Vagina (tissue), 2 donors: ENCODE measurements at places on chromosomes 1 and 21. TPM values are rescaled to one million over a fixed set of nuclear protein-coding genes. Genes with fewer than 3 reads are reported as not detected.

The B4GALT3 gene
- total RNA-seq, result 16.2 TPM

DNA sequence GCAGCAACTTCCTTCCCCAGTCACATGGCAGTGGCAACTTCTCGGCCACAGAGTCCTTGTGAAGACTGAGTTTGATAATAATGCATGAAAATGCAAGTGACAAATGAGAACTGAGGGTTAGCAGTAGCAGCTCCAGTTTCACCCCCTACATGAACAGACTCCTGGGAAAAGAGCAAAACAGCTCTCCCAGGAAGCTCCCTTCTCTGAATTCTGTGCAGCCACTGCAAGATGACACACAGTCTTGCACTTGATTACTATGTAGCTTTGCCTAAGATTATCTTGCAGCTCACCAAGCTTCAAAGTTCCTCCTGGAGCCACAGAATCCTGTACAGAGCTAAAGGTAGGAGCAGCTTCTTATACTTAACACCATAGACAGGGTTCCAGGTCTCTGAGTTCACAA lies 4.7 kb downstream of the PGBD5 start:
- peak overlapping the region; percentile 33 for H3K27ac ChIP-seq
- H3K4me3 ChIP-seq, result no peak overlapping the region
- peak; percentile 12 for DNase-seq
- no peaks in the 10 kb centered on the region for H3K36me3 ChIP-seq
- H3K27me3 ChIP-seq, result no peaks in the 10 kb centered on the region
- H3K4me1 ChIP-seq, result peaks cover 25% of the 10 kb centered on the region

DNA sequence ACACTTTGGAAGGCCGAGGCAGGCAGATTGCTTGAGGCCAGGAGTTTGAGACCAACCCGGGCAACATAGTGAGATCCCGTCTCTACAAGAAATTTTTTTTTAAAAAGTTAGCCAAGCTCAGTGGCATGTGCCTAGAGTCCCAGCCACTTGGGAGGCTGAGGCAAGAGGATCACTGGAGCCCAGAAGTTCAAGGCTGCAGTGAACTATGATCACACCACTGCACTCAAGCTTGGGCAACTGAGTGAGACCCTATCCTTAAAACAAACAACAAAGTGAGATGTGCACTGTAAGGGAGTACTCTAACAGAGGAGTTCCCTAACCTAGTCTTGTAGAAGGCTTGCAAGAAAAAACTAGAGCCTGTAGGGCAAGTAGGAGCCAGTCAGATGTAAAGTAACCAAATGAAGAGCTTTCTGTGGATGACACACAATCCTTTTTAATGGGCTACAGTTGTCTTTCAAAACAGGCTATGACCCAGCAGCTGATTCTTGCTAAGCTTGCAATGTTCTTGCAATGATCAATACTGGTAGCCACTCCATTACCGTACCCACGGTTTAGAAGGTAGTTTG lies 38.0 kb upstream of the SRP9 start:
- H3K4me3 ChIP-seq, result no peak overlapping the region
- DNase-seq, result no peak
- H3K4me1 ChIP-seq, result peaks cover 33% of the 10 kb centered on the region
- H3K27ac ChIP-seq, result no peak overlapping the region

- no peaks in the 10 kb centered on the region for H3K36me3 ChIP-seq
- H3K4me3 ChIP-seq, result no peak overlapping the region
- no peaks in the 10 kb centered on the region for H3K27me3 ChIP-seq
- DNase-seq, result no peak
- no peak overlapping the region for H3K27ac ChIP-seq
Observed at GRCh38 chr21:32558106-32558505, 27.2 kb downstream of the TCP10L start.

DNA sequence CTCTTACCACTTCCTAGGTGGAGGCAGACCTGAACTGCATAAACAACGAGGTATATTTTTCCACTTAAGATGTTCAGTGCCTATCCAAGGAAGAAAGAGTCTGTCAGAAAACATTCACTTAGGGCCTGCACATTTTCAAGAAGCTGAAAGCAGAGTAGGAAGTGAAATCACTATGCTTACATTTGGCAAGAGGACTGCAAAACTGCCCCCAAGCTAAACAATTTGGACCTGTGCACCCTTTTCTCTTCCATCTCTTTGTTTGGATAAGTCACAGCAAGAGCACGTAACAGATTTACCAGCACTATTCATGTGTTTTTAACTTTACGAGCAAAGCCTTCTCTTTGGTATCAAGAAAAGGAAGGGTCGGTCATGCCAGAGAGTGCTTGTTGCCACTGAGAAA lies 13.2 kb upstream of the BEND5 start:
- H3K27ac ChIP-seq, result no peak overlapping the region
- H3K27me3 ChIP-seq, result no peaks in the 10 kb centered on the region
- H3K4me3 ChIP-seq, result no peak overlapping the region
- no peaks in the 10 kb centered on the region for H3K36me3 ChIP-seq

The RGS7 gene
- total RNA-seq, result not detected

GRCh38 chr21:45228656-45229240 lies 58.9 kb downstream of the POFUT2 start:
- H3K4me1 ChIP-seq, result peaks cover 13% of the 10 kb centered on the region
- H3K27me3 ChIP-seq, result no peaks in the 10 kb centered on the region
- no peaks in the 10 kb centered on the region for H3K36me3 ChIP-seq
- H3K4me3 ChIP-seq, result no peak overlapping the region

DNA sequence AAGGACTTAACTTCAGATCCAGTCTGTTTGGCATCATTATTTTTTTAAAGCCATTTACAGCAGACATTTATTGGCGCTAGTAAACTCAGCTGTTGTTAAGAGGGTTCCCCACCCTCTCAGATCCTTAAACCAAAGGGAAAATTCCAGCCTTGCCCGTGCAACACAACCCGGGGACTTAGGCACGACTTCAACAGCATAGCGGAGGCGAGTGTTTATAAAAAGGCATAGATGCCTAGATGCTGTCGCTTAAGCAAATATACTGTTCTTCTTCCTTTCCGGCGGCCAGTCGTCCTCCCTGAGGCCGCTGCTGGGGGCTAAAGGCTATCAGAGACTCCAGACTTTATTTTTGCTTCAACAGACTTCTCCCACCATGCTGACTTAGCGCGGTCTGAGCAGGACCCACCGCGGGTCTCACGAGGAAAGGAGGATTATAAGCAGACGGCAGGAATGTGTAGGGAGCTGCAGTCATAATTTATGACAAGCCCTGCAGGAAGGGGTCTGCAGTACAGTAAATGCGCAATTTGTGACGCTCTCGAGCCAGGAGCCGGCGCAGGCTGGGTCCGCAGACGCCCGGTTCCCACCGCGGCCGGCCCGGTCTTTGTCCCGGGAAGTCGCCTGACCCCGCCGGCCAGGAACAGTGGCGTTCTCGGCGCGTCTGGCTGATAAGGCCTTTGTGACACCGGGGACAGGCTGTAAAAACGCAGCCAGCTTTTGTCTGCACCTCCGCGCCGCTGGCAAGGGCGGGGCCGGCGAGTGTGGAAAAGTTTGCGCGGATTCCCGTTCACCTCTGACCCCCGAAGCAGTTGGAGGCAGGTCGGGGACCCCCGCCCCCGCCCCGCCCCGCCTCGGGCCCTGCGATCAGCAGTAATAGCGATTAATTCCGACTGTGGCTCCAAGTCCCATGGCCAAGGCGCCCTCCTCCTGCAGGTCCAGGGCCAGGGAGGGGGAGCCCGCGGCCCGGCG lies 61.2 kb upstream of the ARHGEF16 start:
- no peak overlapping the region for H3K27ac ChIP-seq
- H3K36me3 ChIP-seq, result no peaks in the 10 kb centered on the region

DNA sequence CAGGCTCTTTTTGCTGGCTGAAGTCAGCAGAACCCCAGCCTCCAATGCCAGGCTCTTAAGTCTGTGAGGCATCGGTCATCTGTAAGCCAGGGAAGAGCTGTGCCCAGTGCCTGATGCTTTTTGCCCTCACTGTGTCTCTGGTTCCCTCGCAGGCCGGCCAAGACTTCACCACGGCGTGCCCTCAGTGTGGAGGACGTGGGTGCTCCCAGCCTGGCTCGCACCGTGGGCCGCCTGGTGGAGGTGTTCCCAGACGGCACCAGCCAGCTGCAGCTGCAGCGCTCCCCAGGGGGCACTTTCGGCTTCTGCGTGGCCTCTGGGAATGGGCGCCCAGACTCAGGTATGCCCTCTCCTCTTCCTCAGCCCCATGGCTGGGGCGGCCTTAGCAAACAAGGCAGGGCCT lies 32.5 kb downstream of the KIAA1614 start:
- no peak overlapping the region for H3K27ac ChIP-seq
- no peaks in the 10 kb centered on the region for H3K36me3 ChIP-seq
- no peak overlapping the region for H3K4me3 ChIP-seq

The S100A8 gene
- 1,155 TPM for total RNA-seq

- H3K4me1 ChIP-seq, result peaks cover 62% of the 10 kb centered on the region
- no peak overlapping the region for H3K4me3 ChIP-seq
- H3K27ac ChIP-seq, result no peak overlapping the region
- H3K36me3 ChIP-seq, result no peaks in the 10 kb centered on the region
Observed at GRCh38 chr1:181101581-181102226, 13.2 kb downstream of the IER5 start.

DNA sequence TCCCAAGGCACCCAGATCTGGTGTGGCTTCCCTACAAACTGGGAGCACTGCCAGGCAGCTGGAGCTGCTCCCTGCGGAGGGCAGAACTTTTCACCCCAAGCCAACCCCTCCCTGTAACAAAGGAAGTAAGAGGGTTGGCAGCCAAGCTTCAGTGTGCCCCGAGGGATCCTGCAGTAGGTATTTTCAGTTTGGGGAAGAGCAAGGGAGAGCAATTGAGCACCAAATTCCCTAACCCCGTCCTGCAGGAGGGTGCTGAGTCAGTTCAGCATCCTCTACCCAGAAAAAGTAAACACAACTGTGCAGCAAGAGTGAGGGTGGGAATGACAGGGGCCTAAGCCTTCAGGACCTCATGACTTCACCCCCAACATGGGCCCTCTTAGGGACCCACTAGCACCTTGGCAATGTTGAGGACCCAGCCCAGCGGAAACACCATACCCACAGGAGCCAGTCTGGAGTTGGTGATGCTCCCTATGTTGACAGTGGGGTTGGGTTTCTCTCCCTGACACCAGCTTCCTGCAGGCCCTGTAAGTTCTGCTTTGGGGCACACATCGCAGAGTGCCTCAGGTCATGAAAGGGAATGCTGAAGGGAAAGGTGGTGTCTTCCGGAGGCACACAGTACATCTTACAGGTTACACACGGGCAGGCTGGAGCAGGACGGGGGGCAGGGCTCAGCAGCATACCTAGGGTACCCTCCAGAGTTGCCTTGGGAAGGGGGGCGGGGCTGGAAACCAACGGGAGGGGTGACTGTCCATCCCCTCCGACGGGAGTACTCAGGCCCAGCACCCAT lies 14.8 kb downstream of the SH3BP5L start:
- peaks cover 18% of the 10 kb centered on the region for H3K4me1 ChIP-seq
- no peak overlapping the region for H3K4me3 ChIP-seq
- H3K27ac ChIP-seq, result no peak overlapping the region
- H3K36me3 ChIP-seq, result peaks cover 36% of the 10 kb centered on the region
- H3K27me3 ChIP-seq, result no peaks in the 10 kb centered on the region
- DNase-seq, result peak; percentile 90

- H3K36me3 ChIP-seq, result no peaks in the 10 kb centered on the region
- H3K27me3 ChIP-seq, result no peaks in the 10 kb centered on the region
- H3K4me3 ChIP-seq, result no peak overlapping the region
- no peak overlapping the region for H3K27ac ChIP-seq
- H3K4me1 ChIP-seq, result no peaks in the 10 kb centered on the region
- DNase-seq, result no peak
Observed at GRCh38 chr1:205241366-205242030, 13.8 kb downstream of the TMCC2 start.

The TRAPPC3 gene
- 52.1 TPM for total RNA-seq

The MIXL1 gene
- not detected for total RNA-seq

DNA sequence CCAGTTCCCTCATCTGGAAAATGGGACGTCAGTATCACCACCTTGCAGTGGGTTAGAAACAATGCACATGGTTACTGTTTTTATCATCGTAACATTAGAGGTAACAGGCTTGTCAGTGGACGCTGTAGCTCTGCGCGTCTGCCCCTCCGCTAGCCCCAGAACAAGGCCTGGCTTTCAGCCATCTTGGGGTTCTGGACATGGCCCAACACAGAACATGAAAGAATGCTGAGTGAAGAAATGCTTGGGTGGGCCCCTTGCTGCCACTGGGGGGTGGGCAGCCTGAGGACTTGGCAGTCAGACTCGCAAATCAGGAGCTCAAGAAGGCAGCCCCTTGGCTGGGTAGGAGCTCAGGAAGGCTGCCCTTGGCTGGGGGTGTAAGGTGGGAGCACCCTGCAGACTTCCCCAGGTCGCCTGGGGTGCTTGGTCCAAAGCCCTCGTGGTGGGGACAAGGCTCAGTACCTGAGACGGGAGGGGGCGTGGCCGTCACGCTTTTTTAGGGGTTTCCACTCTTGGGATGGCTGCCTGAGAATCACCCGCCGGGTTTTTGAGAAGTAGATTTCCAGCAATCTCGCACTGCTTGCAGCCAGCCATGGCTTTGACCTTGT lies 51.7 kb downstream of the SLC37A1 start:
- no peaks in the 10 kb centered on the region for H3K4me1 ChIP-seq
- H3K36me3 ChIP-seq, result no peaks in the 10 kb centered on the region
- no peaks in the 10 kb centered on the region for H3K27me3 ChIP-seq
- DNase-seq, result no peak

DNA sequence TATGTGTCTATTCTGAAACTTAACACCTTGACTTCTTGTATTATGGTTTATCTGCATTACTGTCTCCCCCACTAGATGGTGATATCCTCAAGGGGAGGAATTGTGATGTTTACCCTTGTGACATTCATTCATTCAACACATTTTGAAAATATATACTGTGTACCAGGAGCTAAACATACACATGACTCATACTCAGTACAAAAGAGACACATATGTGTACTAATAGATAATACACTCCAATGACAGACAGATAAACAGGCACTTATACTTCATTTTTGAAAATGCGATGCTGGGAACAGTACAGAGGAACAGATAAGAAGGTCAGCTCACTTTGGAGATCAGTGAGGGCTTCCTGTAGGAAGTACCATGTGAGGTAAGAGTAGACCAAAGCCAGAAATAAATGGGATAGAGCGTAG lies 8.9 kb upstream of the RAB3GAP2 start:
- no peaks in the 10 kb centered on the region for H3K4me1 ChIP-seq
- DNase-seq, result no peak
- H3K27ac ChIP-seq, result no peak overlapping the region
- H3K27me3 ChIP-seq, result no peaks in the 10 kb centered on the region
- H3K4me3 ChIP-seq, result no peak overlapping the region
- no peaks in the 10 kb centered on the region for H3K36me3 ChIP-seq

The SPRR2A gene
- 74.6 TPM for total RNA-seq

The CELA2A gene
- not detected for total RNA-seq
